Cortex of kidney (tissue), 1 donor: ENCODE measurements at places on chromosomes 1 and 21.

- DNase-seq: no peak
Measured at GRCh38 chr1:74468982-74469603, 43.3 kb downstream of the LRRC53 start.

GRCh38 chr1:204568576-204569315 lies 52.5 kb downstream of the MDM4 start:
- no peak for DNase-seq

- DNase-seq: no peak
Measured at GRCh38 chr1:219220945-219221344, 47.3 kb downstream of the LYPLAL1 start.

DNA sequence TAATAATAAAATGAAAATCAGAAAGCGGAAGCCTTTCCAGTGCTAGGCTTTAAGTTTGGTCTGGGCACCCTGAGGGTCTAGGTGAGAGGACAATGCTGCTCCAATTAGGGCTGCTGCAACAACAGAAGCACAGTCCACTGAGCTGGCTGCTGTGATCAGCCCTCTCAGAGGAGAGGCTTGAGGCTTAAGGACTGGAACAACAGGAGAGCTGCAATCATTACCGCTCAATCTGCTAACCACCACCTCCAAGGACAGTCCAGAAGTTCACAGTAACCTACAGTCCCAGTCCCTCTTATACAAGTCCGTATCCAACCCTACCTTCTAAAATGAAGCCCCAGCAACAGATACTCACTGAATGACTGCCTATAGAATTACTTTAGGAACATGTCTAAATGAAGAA lies 62.1 kb downstream of the USP24 start:
- no peak for DNase-seq

DNA sequence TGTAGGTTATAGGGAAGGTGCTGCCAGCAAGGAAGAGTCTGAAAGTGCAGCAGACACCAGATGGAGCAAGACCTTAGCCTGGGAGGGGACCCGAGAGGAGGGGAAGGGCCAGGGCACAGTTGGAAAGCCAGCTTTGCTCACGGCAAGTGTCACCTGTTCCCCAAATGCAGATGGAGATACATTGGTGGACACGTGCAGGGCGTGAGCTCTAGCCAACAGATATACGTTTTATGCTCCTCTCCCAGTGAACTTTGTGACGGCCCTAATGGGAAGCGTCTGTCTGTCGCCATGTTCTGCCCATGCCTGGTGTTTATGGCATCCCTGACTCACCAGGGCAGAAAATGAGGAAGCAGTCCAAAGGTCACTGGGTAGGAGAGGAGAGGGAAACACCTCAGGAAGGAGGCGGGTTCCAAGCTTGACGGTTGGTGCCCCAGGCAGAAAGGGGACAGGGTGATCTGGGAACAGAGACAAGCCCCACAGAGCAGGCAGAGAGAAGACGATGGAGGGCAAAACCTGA lies 7.6 kb downstream of the GPA33 start:
- DNase-seq: no peak

DNA sequence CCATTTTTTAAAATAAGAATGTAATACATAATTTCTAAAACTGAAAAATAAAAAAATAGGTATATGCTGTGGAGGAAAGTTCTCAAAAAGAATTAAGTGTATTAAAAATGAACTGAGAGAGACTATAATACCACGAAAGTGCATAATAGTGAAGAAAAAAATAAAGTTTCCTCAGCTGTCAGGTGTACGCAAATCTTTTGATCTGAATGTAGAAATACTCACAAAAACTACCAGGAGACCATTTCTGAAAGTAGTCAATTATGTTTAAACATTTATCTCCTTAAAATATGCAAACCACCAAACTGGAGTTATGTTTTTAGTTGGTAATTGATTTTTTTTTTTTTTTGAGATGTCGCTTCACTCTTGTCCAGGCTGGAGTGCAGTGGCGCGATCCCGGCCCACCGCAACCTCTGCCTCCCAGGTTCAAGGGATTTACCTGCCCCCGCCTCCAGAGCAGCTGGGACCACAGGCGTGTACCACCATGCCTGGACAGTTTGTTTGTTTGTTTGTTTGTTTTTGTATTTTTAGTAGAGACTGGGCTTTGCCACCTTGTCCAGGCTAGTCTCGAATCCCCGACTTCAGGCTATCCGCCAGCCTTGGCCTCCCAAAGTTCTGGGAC lies 1169.2 kb upstream of the B3GALT2 start:
- no peak for DNase-seq

DNA sequence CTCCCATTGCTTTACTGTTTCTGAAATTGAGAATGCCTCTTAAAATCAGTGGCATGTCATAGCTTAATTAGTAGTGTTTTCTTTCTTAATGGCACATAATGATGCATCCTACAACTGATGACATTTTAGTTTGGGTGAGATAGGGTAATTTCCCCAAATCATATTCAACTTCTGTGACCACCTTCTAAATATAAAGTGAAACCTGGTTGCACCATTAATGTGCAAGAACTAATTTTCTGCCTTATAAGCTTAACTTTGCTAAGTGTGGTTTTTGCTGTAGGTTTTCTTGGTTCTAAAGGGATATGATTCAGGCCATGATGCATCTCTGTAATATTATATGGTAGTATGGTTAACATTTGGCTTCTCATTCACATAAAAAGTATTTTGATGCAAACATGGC lies 8.9 kb downstream of the POGK start:
- no peak for DNase-seq

DNA sequence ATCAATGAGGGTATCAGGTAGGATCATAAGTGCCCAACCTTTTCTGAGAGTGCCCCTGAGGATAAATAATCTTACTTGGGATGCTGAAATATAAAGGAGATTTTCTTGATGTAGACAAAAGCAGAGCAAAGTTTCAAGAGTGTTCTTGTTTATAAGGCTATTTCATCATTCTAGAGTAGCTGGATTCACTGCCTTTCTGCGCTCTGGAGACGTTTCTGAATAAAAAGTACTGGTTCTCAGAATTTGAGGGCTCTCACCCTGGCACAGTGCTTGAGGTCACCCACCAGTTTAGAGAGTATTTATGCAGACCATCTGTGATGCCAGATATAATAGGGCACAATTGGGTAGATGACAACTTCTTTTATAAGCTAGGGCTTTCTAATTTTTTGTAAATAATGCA lies 103.3 kb downstream of the GDAP2 start:
- no peak for DNase-seq

DNA sequence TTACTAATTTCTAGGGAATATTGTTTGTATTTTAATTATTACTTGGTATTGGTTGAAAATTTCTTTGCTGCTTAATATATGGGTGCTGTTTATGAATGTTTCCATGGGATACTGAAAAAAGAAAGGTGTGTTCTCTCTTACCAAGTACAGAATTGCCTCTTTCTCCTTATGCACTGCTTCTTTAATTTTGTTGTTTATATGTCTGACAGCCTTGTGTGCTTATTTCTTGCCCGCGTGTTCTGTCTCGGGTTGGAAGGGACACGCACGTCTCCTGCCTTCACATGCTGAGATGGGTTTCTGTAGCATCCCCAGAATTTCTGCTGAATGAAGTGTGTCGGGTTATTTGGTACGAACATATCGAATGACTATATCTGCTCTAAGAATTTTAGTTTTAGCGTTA lies 51.1 kb downstream of the AGPAT3 start:
- no peak for DNase-seq

DNA sequence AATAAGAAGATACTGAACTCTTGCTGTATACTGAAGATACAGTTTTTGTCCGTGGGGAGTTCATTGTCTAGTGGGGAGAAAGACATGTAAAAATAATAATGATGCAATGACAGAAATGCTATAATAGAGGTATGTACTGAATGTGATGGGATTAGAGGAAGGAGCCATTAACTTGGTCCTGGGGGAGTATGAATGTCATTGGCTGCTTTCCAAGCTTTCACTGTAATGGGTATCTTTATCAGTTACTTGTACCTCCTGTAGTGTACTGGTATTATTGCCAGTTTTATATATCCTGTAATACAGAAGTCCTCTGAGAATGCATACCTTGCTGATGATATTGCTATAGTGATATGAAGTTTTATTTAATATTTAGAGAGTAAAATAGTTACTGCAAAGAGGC lies 7.4 kb downstream of the BTBD8 start:
- no peak for DNase-seq

DNA sequence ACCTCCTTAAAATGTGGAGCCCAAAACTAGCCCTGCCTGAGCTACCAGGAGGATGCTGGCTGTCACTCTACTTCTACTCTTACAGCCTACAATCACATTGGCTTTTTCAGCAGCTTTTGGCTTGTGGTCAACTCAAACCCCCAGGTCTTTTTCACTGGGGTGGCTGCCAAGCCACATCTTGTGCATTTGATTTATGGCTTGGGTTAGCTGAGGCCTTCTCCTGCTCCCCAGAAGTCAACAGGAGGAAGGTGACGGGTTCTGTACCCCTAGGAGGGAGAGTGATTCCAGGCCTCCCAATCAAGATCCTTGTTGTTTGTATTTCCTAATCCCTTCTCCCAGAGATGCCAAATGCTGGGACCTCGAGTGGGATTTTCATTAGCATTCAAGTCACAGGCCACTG lies 124.3 kb downstream of the LACTBL1 start:
- DNase-seq: no peak

DNA sequence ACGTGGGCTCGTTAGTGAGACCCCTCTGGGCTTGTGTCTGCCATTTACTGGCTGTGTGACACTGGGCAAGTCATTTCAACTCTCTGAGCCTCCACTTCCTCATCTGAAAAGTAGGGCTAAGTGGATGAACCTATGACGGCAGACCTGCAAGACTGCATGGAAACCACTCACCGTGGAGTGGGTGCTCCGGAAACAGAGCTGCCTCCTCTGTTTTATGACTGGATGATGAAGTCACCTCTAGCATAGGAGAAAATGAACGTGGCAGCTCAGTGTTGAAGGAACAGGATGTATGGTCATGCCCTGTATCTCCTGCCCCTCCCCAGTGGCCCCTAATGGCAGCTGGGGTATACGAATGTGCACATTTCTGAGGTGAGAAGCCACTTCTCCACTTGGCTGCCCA lies 40.5 kb downstream of the STPG1 start:
- no peak for DNase-seq

- DNase-seq: no peak
Measured at GRCh38 chr1:203656796-203657747, 30.4 kb downstream of the ATP2B4 start.

- no peak for DNase-seq
Measured at GRCh38 chr1:156748670-156749418, 2.6 kb downstream of the HDGF start.
